ENCODE measurements at places on chromosomes 6 and 20. TPM values are rescaled to one million over a fixed set of nuclear protein-coding genes. Genes with fewer than 3 reads are reported as not detected.

The TNFAIP3 gene
- 6.8 TPM for total RNA-seq

The PEX6 gene
- 21.0 TPM for total RNA-seq

The CD93 gene
- total RNA-seq, result not detected

The GABRR1 gene
- not detected for total RNA-seq

The C6orf132 gene
- 6.6 TPM for total RNA-seq

The SNX21 gene
- 25.3 TPM for total RNA-seq

The SUMO4 gene
- 0.50 TPM for total RNA-seq

The MDN1 gene
- 23.9 TPM for total RNA-seq

The FILIP1 gene
- total RNA-seq, result 0.13 TPM

The RHAG gene
- total RNA-seq, result not detected

The GPR6 gene
- total RNA-seq, result not detected

The EEF1A2 gene
- 4.1 TPM for total RNA-seq

The ORC3 gene
- 26.8 TPM for total RNA-seq

The CLIC5 gene
- not detected for total RNA-seq

- DNase-seq, result no peak
Measured at GRCh38 chr20:53322651-53323050, 271.0 kb downstream of the ZNF217 start.

- no peak for DNase-seq
Measured at GRCh38 chr6:106643061-106643460, 13.7 kb downstream of the QRSL1 start.

DNA sequence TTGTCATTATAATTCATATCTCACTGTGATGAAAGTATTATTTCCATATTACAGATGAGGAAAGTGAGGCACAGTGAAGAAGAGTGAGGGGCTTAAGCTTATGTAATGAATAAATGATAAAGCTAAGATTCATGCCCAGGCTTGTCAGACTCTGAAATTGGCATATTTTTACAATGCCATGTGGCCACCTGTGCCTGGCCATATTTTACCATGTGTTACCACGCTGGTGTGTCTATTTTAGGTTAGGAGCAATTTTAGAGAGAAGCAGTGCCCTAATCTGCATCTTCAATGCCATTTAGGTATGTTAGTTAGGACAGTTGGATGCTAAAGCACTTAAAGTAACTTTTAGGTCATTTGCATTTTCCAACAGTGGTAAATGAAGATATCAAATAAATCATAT, 188.0 kb upstream of the FLRT3 start:
- no peak for DNase-seq

GRCh38 chr6:39924283-39924682, 10.0 kb downstream of the MOCS1 start:
- DNase-seq, result no peak

DNA sequence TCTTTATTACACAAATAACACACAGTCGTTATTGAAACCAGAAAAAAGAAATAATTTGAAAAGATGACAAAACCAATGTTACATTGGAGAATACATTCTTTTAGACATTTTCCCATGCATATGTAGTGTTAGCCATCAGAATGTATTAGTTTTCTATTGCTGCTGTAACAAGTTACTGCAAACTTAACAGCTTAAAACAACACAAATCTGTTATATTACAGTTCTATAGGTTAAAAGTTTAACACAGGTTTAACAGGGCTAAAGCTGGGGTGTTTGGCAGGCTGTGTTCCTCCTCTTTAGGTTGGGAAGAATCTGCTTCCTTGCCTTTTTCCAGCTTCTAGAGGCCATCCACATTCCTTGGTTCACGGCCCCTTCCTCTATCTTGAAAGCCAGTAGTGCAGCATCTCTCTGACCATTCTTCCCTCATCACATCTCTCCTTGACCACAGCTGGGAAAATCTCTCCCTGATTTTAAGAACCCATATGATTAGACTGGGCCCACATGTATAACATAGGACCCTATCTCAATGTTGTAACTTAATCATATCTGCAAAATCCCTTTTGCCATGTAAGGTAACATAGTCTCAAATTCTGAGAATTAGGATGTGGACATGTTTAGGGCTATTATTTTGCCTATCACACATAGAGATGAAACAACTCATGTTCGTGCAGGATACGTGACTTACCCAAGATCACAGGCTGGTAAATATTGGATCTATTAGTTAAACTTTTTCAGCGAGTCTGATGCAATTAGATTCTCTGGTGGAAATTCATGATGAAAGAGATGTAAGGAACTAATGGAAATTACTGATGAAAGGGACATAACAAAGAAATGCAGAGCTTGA, 145.4 kb upstream of the TMEM170B start:
- no peak for DNase-seq

GRCh38 chr20:63529861-63530787, 7.1 kb downstream of the PTK6 start:
- no peak for DNase-seq

- DNase-seq, result no peak
Measured at GRCh38 chr6:113402544-113402943, 454.6 kb upstream of the MARCKS start.

DNA sequence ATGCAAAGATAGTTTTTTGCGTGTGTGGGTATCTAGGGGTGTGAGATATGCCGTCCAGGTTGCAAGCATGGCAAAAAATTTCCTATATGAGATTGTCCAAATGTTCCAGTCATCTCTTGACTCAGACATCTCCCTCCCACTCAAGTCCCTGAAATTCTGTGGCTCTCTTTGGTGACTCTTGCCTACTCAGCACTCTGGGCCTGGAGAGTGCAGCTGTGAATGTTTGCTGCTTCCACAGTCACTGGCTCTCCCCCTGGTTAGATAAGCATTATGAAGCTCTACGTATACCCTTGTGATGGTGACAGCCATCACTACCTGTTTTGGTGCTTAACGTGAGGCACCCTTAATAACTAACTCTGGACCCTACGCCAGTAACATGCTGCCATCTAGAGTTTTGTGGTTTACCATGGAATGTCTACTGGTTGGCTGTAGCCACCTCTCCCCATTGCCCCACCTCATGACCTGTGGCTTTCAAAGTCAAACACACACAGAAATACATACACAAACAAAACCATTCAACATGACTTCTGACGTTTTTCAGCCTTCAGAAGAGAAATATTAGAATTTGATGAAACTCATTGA, 621.9 kb upstream of the CITED2 start:
- no peak for DNase-seq

GRCh38 chr20:56360133-56360907, 1.5 kb downstream of the FAM210B start:
- no peak for DNase-seq

DNA sequence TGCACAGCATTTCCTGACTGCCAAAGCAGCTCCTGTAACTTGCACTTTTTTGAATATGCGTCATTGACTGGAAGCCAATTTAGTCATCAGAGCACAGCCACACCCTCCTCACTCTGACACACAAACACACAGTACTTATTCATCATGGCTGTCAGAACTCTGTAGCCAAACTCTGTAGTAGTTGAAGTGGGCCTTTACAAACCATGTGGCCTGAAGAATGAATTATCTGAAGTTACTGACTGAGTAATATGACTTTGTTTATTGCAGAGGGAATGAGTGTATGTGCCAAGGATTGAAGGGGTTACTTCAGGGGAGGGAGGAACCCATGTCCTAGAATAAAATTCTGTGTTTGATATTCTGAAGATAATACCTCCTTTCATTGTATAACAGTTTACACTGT, 102.7 kb downstream of the FIG4 start:
- peak; percentile 95 for DNase-seq

- no peak for DNase-seq
Measured at GRCh38 chr20:50026746-50027575, 44.2 kb downstream of the SNAI1 start.

DNA sequence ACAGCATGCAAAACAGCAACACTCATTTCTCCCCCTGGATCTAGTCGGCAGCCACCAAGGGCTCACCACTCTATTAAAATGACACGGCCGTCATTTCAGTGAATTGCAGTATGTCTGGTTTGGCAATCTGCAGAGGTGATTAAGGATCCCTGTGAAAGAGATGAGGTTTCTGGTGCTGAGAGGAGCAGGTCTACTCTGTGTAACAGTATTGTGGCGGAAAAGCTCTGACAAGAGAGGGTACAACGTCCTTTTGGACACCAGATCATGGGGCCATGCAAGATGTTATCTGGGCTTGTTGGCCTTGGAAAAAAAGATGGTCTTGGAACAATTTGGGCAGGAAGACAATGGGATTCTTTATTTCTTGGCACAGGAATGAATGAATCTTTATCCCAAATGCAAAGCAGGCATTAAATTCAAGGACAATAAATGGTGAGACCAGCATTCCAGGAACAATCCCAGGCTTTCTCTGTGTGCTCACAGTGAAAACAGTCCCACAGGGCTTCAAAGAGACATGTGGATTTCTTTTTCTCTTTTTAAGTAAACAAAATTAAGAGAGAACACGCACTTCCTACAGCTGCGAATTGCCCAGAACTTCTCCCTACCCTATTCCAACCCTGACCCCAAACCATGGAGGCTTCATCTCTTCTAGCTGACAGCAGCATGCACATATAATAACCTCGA, 33.7 kb upstream of the ADGRF1 start:
- DNase-seq, result no peak

DNA sequence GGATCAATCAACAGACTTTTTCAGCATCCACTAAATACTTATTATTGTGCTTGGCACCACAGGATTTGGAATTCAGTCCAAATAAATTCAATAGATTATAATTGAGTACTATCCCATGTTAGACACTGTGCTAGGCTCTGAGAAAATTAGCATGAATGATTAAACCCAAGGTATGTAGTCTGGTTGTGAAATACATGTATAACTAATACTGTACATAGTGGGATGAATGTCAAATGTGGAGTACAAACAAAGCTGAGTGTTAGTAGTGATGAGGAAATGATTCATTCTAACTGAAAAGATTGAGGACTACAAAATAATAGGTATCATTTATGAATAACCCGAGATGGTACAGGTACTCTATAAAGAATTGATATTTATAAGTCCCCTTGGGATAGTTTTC, 111.9 kb upstream of the FLRT3 start:
- DNase-seq, result no peak

- no peak for DNase-seq
Measured at GRCh38 chr6:40268614-40269013, 318.6 kb downstream of the LRFN2 start.

DNA sequence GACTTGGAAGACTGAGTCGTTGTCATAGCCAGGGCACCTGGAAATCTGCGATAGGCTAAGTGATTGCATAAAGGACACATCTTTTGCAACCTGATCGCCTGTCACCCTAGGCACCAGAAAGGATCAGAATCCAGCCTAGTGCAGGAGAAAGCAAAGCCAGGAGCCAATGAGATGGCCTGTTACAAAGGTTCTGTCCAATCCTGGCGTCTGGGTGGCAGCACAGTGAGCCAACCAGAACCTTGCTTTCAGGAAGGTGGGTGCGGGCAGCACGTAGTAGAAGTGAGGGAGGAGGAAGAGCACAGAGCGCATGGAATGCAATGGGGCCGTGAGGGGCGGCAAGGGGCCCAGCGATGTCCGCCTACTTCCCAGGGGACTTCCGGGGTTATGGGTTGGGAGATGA, 120.4 kb upstream of the GGTLC1 start:
- DNase-seq, result no peak

DNA sequence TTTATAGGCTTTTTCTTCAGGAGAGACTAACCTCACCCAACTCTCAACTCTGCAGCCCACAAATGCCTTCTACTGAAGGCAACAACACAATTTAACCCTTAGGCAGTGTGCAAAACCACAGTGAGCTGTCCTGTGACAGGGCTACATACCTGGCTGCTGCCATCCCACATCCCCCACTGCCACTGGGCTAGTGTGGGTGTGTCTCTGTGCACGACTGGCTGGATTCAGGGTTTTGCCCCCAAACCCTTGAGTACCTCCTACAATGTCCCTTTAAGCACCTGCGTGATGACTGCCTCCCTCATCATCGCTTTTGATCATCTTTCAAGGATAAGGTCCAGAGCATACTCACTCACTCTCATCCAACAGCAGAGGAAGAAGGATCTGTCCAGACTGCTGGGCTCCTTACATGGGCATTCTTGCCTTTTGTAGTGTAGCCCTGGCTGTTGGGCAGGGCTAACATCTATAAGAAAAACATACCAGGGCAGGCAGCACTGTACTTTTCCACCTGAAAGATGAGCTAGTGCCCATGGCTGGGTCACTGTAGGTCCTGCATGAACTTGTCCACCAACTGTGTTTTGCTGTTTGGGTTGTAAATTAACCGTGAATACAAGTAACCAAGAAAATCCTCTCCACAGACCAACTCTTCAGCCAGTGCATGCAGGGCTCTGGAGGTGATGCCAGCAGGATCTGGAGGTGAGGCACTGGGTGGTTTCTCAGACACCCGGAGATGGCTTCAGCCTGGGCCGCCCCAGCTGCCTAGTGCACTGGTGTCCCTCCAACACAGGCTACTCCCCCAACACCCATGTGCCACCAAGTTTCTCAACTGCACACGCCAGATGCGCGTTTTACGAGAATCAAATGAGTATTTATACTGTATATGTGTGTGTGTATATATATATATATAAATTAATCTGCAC, 45.2 kb downstream of the PLCG1 start:
- no peak for DNase-seq

- DNase-seq, result no peak
Measured at GRCh38 chr6:169499848-169500247, 202.0 kb downstream of the WDR27 start.

- no peak for DNase-seq
Measured at GRCh38 chr6:56521454-56521853, 121.2 kb downstream of the DST start.

GRCh38 chr6:68679399-68679798, 44.3 kb downstream of the ADGRB3 start:
- no peak for DNase-seq

DNA sequence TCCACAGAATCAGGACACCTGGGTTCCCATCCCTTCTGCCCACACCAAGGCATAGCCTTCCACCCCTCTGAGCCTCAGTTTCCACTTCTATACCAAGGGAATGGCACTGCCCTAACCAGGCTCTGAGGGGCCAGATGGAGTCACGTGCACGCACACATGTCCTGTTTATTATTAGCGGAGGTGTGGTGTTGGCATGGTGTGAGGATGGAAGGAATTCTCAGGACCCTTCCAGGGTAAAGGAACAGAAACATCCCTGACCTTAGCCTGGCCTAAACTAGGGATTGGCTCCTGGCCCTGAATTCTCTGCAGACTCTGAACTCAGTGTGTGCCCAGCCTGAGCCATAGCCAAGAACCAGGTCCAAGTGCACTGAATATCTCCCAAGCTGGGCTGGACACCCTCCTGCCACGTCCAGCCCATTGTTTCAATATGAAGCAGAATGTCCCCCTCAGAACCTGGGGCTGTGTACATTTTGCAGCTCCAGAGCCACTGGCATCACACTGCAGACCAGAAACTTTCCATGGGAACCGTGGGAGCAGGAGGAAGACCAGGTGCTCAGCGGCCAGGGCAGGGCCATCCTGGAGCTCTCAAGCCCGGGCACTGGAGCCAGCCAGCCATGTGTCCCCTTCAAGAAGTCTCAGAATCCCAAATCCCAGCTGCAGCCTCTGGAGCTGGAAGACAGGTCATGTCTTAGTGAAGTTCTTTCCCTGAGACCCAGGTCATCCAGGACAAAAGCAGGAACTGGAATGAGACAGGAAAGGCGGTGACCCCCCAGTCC, 208.4 kb downstream of the ANKRD60 start:
- no peak for DNase-seq

- DNase-seq, result peak; percentile 32
Measured at GRCh38 chr20:32674362-32674789, 635 bp upstream of the C20orf203 start.

GRCh38 chr6:35049156-35049735, 91.9 kb downstream of the TCP11 start:
- no peak for DNase-seq

- DNase-seq, result no peak
Measured at GRCh38 chr20:1835186-1836035, 59.8 kb upstream of the SIRPA start.

- no peak for DNase-seq
Measured at GRCh38 chr20:54372313-54372712, 103.1 kb upstream of the DOK5 start.

GRCh38 chr6:10507715-10508114, 13.4 kb upstream of the GCNT2 start:
- DNase-seq, result no peak
